ENCODE measurements at places on chromosomes 3 and 15.

- DNase-seq = no peak
Measured at GRCh38 chr3:185151964-185152409, 873 bp downstream of the C3orf70 start.

GRCh38 chr15:25437777-25438600 lies 835 bp downstream of the UBE3A start:
- DNase-seq = peak; percentile 59

- DNase-seq = no peak
Measured at GRCh38 chr3:12328132-12328836, 39.4 kb downstream of the PPARG start.

GRCh38 chr3:142644502-142644901 lies 48.3 kb downstream of the PLS1 start:
- DNase-seq = no peak

- DNase-seq = no peak
Measured at GRCh38 chr3:65971293-65972252, 67.1 kb downstream of the MAGI1 start.

GRCh38 chr15:84816694-84817465 lies at the start of gene ALPK3:
TSS of gene ALPK3 (plus strand) at chr15:84817356. CDS start at chr15:84817453, 97 bp downstream.
- peak; percentile 85 for DNase-seq

GRCh38 chr3:13475871-13476590 lies 4.1 kb upstream of the HDAC11 start:
- DNase-seq = no peak

GRCh38 chr3:109114746-109115145 lies 3.2 kb downstream of the MORC1 start:
- no peak for DNase-seq

DNA sequence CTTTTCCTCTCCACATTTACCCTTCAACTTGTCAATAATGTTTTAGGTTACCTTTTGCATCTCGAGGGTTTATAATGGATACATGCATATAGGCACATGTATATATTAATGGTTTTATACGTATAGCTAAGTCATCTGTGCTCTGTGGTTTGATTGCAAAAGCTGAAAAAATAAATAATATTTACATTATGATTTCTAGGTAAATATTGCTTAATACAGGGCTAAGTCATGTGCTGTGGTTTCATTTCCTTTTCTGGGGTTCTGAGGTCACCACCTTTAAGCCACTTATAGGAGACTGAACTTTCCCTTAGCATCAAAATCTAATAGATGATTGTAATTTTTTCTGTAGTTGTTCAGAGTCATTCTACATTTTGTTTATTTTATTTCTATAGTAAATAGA lies 33.1 kb downstream of the LPP start:
- no peak for DNase-seq

- DNase-seq = no peak
Measured at GRCh38 chr3:184489268-184489841, 72.2 kb upstream of the EPHB3 start.

- DNase-seq = no peak
Measured at GRCh38 chr3:63405882-63406281, 127.8 kb downstream of the SYNPR start.

DNA sequence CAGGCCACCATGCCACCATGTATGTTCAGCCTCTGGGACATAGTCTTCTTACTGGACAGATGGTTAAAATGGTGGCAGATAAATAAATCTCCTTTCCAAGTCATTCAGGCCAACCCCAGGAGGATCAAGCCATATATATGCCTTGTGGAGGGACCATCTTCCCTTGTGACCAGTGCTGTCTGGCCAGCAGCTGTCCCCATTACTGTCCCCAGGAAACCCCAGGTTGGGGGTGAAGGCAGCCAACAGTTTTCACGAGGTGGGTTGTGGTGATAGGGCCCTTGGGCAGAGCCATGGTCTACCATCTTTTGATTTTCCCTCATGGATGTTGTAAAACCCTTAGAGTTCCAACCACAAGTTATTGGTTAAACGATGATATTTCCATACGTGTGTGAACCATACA lies 48.7 kb upstream of the PCSK6 start:
- no peak for DNase-seq

GRCh38 chr15:92098869-92099268 lies 245.4 kb downstream of the SLCO3A1 start:
- DNase-seq = no peak

GRCh38 chr3:93969997-93970396 lies 3.7 kb downstream of the PROS1 start:
- DNase-seq = no peak

GRCh38 chr3:45885979-45886705 lies at the start of gene CCR9:
TSS of gene CCR9 (plus strand) at chr3:45886543. CDS start at chr3:45894934, 8,391 bp downstream.
- DNase-seq = no peak

- DNase-seq = no peak
Measured at GRCh38 chr15:94478763-94479162, 247.4 kb downstream of the MCTP2 start.

All from iPS-NIHi11 (cell line).